ENCODE measurements at places on chromosomes 5 and 9.

DNA sequence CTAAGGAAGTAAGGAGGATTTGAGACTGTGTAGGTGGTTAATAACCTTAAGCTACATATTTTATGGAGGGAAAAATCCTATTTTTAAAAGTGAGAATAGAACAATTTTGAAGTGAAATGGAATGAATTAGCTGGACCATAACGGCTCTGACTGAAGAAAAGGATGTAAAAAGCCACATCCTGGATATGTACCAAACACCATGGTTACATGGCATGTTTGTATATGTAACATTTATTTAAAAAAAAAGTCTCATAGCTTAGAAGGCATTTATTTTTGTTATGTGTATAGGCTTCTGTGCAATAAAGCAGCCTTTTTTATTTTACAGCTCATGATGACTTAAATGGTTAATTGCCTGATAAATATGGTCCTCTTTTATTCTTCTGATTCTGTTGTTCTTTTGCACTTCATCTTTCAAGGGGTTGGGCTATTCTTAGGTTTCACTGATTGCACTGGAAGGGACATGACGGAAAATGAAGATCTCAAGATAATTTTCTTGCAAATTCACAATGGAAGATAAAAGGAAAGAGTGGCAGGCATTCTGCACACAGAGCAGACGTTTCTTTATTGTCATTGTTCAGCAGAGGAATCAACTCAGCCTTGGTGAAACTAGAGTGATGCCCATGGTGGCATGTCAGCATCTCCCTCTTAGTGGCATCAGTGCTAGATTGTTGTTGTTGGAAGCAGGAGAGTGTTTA lies 63.1 kb downstream of the DOCK8 start:
- DNase-seq, result no peak

DNA sequence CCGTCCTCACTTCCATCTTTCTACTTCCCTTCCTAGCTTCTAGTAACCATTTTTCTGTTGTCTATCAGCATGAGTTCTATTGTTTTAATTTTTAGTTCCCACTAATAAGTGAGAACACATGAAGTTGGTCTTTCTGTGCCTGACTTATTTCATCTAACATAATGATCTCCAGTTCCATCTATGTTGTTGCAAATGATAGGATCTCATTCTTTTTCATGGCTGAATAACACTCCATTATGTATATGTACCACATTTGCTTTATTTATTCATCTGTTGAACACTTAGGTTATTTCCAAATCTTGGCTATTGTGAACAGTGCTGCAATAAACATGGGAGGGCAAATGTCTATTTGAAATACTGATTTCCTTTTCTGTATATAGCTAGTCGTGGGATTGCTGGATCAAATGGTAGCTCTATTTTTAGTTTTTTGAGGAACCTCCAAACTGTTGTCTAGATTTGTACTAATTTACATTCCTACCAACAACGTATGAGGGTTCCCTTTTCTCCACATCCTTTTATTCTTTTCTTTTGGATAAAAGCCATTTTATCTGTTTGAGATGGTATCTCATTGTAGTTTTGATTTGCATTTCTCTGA lies 50.3 kb downstream of the NSD1 start:
- no peak for DNase-seq

DNA sequence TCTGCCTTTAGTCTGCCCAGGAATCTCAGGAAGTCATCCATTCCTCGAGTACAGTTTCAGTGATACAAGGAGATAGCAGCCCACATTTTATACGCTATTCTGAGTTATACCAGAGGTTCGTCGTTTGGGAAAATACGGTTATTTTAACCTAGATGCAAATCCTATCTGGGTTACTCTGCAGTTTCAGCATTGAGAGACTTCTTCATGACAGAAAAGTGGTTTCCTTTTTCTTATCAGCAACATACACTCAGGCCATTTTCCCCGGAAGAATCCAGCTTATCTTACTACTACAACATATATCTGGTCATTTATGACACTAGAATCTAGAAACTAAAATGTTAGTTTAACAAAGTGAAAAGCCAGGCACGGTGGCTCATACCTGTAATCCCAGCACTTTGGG lies 83.4 kb upstream of the IQGAP2 start:
- no peak for DNase-seq

DNA sequence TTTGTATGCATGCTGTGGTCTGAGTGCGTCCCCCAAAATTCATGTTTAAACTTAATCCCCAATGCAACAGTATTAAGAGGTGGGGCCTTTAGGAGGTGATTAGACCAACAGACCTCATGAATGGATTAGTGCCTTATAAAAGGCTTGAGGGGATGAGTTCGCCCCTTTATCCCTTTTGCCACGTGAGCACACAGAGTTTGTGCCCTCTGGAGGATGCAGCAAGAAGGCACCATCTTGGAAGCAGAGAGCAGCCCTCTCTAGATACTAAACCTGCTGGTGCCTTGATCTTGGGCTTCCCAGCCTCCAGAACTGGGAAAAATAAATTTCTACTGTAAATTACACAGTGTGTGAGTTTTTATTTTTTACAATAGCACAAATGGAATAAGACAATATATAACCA lies 177.1 kb upstream of the SPRY4 start:
- DNase-seq, result no peak

DNA sequence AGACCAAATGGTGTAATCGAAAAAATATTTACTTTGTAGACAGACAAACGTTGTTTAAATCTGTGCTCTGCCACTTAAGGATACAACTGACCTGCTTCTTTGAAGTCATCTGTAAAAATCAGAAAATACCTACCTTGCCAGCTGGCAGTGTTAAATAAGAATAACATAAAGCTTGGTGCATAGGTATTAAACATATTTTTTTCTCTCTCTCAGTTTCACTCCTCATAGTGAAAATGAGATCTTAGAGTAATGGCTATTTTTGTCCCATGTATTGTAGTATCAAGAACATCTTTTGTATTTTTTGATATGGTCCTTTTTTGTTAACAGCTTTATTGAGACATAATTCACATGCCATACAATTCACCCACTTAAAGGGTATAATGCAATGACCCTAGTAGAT lies 17.9 kb upstream of the RANBP17 start:
- no peak for DNase-seq

DNA sequence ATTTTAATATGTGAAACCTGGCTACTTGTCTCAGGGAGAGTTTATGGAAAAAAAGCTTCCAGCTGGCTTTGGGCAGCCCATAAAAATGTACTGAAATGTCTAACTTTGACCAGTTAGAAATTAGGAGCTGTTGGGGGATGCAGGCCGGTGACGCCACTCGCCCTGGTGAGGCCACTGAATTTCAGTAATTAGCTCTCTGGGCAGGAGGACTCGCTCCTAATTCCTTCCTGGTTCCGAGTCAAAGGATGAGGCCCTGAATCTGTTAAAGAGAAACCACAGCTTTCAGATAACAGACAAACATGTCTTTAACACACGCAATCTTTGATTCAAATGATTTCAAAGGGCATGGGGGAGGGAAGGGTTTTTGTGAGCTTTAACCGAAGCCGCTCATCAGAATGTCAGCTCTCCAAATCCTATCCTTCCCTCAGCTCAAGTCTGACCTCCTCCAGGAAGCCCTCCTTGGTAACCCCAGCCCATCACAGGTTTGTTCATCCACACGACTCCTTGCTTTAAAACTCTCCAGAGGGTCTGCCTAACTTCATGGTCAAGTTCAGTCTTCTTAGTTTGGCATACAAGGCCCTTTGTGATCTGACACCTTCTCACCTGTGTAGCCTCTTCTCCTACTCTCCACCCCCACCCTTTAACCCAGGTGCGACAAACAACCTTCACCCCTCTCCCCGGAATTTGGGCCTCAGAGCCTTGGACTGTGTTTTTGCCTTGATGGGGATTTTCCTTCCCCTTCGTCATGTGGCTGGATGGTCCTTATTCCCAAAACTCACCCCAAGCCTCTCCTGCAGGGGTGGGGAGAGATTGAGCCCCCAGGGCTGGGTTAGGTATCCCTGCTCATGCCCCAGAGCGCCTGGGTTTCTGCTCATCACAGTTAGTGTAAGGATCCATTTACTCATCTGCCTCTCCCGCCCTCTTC lies 13.6 kb upstream of the PHF19 start:
- no peak for DNase-seq

- no peak for DNase-seq
These were observed 662.2 kb upstream of the CTNND2 start for GRCh38 chr5:12566441-12566840.

GRCh38 chr9:132232522-132232921 lies 70.7 kb downstream of the NTNG2 start:
- DNase-seq, result no peak

- no peak for DNase-seq
These were observed 532.7 kb upstream of the DMAC1 start for GRCh38 chr9:8332331-8332650.

- DNase-seq, result no peak
These were observed 16.2 kb upstream of the SMU1 start for GRCh38 chr9:33092634-33093033.

GRCh38 chr5:176735383-176736265 lies 74.7 kb upstream of the UNC5A start:
- no peak for DNase-seq

GRCh38 chr9:3136686-3137346 lies 292.9 kb upstream of the PUM3 start:
- DNase-seq, result no peak

DNA sequence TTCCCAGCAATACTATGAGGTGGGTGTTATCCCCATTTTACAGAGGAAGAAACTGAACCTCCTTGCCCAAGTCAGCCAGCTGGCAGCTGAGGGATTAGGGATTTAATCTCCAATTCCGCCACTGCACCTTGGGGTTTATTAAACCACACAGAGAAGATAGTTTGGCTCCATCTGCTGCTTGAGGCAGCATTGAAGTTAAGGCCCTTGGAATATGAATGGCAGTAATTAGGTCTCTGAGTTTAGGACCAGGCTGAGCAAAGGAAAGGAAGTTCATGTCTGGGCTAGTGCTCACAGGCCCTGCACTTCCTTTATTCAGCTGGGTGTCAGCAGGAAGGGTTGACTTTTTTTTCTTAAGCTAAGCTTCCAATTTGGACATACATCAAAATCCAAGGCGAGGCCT lies 86.9 kb upstream of the GDNF start:
- DNase-seq, result no peak

DNA sequence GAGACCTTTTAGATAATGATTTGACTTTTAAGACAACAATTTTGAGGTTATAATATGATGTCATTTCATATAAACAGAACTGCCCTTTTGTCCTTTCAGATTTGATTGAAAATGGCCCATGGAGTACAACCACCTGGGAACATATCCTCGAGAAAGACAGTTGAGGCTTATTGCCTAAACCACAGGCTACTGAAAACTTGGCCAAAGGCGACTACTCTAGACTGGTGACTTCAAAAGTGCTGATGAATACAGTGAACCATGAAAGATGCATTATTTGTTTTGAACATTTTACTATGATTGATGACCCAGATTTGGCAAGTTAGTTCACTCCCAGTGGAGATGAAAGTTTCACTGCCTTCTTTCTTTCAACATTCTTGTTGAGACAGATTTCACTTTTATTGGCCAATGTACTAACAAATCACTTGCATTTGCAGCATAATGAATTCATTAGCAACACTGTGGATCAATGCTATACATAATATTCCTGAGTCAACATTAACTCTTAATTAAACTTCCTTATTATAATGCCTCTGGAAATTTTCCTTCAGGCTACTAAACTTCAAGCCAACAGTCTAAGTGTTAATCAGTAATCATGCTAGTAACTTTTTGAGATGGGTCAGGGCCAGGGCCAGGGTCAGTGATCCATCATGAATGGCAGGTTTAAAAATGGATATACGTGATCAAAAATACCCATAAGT lies 480.3 kb downstream of the RAB3C start:
- DNase-seq, result peak; percentile 26

GRCh38 chr9:26574256-26574655 lies 318.3 kb downstream of the CAAP1 start:
- no peak for DNase-seq

DNA sequence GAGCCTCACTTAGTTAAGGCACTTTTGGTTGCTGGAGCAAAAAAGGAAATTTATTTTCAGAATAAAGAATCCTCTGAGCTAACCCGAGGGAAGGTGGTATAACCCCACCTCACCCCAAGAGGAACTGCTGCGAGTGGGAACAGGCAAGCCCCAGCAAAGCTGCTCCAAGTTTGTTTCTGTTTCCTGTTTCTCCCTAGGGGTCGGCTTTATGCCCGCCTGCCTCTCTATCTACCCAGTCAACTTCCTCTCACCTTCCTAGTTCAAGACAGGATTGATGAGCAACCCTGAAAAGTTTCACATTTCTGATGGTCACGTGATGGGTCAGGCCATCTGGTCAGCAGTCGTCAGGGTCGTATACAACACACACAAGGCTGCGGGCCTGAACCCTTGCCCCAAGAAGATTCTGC lies 31.1 kb downstream of the TRIO start:
- peak; percentile 31 for DNase-seq

GRCh38 chr9:81397481-81398381 lies 291.6 kb downstream of the TLE1 start:
- DNase-seq, result no peak

DNA sequence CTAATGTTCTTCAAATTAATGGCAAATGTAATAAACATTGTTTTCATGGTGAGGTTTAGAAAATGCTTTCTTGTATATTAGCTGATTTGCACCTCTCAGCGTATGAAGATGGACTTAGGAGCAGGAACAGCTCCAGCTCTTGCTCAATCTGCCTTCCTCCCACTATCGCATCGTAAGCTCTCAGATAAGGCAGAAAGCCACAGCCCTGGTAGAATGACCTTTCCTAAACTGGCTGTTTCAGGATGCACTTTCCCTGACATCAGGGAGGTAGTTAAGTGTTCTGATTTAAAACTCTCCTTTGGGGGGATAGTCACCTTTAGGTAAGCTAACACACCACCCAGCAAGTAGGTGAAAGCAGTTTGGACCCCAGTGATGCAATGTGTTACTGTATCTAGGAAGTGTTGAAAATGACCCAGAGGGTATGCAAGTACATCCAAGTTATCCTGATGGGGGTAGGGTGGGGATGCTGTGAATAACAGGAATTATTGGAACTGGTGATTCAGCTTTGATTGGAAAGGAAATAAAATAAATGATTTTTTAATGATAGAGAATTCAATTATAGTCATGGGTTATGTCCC lies 72.3 kb downstream of the LMNB1 start:
- no peak for DNase-seq

- DNase-seq, result no peak
These were observed 99.6 kb downstream of the SLCO4C1 start for GRCh38 chr5:102196481-102196880.

DNA sequence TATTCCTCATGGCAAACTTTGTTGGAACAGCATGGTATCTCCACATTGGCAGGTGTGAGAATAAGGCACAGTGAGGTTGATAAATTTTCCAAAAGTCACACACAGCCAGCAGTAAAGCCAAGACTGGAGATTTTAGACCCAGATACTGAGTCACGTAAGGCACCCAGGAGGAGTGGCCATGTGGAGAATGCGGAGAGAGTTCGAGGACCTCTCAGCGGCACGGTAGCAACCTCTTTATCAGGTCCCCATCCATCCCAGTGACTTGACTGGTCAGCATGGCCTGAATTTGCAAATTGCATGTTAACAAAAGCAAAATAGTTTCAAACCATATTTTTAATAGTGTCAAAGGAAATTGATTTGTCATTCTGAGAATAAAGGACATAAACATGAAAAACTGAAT lies 183.4 kb downstream of the DOCK8 start:
- DNase-seq, result no peak

GRCh38 chr5:38672059-38672788 lies 115.8 kb upstream of the LIFR start:
- DNase-seq, result peak; percentile 63

- no peak for DNase-seq
These were observed 40.7 kb downstream of the F2RL2 start for GRCh38 chr5:76582230-76583162.

GRCh38 chr9:72984226-72984947 lies 31.5 kb upstream of the ALDH1A1 start:
- no peak for DNase-seq

All from NCI-H460 (cell line).